Osteoblast (primary cell): ENCODE measurements at places on chromosomes 13 and 19.

GRCh38 chr13:112775791-112776279, 86.0 kb downstream of the ATP11A start:
- peak; percentile 81 for DNase-seq

DNA sequence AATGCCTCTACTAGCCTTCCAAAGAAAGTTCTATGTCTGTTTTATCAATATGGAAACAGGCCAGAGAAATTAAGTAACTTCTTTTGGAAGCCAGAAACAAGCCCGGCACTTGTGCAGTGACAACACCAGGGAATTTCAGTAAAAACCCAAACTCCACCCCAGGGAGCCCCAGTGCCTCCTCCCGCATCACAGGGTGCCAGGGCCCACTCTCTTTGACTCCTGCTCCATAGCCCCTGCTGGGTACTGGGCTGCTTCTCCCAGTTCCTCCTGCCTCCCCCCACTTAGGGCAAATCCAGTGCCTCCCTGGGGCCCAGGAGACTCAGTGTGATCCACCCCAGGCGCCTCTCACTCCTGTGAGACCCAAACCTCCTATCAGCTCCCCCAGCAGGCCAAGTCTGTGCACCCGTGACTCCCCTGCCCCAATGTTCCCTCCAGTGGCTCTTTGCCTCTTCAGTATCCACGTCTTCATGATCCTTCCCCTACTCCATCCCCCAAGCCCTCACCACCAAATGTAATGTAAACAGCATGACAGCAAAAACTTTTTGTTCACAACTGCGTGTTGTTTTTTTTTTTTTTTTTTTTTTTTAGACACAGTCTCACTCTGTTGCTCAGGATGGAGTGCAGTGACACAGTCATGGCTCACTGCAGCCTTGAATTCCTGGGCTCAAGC, 2.3 kb upstream of the FFAR3 start:
- no peak for DNase-seq

DNA sequence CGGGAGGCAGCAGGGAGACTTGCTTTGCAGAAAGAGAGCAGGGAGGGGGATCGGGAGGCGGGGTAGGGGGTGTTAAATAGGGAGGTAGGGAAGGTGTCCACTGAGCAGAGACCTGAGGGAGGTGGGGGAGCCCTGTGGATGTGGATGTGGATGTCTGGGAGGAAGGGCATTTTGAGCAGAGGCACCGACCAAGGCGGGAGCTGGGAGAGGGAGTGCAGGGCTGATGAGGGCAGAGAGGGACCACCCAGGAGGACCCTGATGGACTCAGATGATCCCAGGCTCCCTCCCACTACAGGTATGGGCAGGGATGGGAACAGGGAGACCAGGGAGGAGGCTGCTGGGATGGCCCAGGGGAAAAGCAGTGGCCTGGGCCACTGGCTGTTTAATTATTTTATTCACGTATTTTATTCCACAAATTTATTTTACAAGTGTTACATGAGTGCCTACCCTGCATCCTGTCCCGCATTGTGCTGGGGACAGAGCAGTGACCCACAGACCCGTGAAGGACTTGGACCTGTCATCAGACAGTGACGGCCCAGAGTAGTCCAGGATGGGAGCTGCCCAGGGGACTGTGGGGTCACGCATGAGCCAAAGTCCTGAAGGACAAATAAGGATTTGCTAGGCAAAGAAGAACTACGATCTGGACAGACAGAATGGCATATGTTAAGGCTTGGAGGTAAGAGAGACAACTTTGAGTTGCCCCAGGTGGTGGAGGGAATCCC, 5.3 kb downstream of the GRAMD1A start:
- peak; percentile 73 for DNase-seq

- no peak for DNase-seq
Observed at GRCh38 chr13:89486065-89486464, 1814.9 kb downstream of the SLITRK5 start.

GRCh38 chr19:31890230-31890629, 455.2 kb upstream of the ZNF507 start:
- DNase-seq = no peak

DNA sequence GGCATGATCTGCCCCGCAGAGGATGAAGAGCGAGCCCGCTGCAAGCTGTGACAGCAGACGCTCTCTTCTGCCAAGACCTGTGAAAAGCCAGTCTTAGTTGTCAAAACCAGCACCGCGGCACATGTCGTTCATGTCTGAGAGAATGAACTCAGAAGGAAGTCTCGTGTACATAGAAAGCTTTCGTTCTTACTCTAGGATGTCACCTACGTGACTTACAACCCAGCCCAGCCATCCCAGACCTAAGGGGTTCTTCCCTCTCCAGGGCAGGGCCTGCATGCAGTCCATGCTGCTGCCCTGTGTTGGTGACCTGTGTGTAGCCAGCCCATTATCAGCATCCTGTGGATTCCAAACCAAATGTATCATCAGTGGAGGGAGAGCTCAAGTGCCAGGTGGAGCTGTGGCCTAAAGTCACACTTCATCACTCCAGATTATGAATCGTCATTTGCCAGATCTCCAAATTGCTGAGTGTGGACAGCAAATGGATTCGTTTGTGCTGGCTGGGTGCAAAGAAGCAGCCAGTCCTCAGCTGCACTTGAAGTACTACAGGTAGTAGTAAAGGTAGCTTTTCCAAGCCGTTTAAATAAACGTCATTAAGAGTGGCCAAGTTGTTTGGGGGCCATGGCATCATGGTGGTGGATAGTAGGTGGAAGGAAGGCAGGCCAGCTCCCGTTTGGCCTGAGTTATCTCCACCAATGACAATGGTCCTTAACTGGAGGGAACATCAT, 73.9 kb upstream of the GPR183 start:
- DNase-seq = no peak

GRCh38 chr19:55197528-55197927, 11.8 kb downstream of the PTPRH start:
- peak; percentile 77 for DNase-seq

DNA sequence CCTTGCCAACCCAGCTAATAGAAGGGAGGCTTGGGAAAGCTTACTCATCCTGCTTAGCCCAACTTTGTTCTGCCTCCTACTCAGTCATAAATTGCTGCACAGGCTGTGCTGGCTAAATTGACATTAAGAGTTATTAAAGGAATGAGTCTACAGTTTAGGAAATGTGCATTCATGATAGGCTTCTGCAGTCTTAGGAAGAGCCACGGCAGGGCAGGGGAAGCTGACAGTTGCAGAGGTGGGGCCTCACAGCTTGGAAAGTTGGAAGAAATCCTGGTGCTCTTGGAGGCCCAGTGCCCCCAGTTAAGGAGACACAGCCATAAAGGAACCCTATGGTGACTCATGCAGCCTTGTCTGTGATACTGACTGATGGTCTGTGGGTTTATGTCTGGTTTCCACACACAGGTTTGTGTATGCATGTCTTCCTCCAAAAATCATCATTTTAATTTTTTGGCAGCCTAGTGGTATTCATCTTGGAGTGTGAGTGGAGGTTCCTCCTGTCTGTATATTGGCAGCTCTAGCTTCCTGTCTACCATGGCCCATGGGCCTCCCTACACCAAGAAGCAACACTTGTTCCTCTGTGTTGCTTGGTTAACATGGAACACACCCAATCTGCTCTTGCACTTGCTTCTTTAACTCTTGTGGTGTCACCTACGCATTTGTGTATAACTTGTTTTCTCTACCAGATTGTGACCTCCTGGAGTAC, 135.0 kb upstream of the KL start:
- DNase-seq = peak; percentile 60

GRCh38 chr19:46732966-46733689, 12.7 kb upstream of the FKRP start:
- peak; percentile 96 for DNase-seq

DNA sequence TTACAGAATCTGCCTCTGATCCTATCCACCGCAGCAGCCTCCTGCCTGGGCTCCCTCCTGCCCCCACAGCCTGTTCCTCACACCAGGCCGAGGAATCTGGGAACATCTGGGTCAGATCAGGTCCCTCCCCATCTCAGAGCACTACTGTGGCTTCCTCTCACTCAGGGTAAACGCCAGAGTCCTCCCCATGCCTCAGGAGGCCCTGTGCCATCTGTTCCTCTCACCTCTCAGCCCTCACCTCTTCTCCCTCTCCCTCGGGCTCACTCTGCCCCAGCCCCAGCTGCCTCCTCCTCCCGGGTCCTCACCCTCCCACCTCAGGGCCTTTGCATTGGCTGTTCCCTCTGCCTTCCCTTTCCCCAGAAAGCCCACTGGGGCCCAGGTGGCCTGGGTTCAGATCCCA, 18.2 kb downstream of the FCGBP start:
- peak; percentile 71 for DNase-seq

DNA sequence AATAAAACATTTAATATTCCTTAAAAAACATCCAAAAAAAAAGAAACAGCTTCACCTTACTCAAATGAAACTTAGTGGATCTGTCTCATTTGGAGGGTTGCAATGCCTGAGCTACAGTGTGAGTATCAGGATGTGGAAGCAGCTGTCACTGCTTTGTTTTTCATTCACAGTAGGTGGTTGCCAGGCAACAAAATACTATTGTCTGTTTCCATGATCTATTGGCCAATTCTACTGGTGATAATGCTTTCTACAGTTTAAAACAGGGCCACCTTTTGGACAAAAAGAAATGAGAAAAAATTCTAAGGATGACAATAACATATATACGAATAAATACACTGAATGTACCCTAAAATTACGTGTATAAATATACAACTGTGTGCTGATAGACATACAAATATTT, 3.0 kb downstream of the ENOX1 start:
- DNase-seq = peak; percentile 41

DNA sequence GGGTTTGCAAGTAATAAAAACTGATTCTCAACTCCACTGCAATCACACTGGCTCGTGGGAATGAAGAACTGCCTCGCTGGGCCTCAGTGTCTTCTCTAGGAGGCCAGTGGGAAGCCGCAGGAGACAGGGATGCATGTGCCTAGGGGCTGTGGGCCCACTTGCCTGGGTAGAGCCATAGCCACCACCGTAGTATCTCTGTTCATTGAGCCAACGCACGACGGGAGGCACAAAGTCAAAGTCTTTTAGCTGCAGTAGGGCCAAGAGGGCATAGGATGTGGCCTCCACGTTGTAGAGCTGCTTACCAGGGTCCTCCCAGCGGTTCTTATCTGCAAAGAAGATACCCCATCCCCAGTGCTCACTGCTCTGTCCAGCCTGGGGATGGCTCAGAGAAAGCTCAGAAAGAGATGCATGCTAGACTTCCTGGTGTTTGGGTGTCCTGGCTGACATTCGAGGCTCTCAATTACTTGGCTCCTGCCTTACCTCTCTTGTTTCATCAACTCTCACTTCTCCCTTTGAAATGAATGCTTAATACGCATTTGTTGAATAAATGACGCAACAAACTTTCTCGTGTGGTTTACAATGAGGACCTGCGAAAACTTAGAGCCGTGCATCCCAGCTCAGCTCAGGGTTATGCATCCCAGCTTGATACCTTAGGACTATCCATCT, 16.1 kb upstream of the TNFSF14 start:
- no peak for DNase-seq

- no peak for DNase-seq
Observed at GRCh38 chr13:56558698-56559320, 581.9 kb upstream of the PRR20A start.

DNA sequence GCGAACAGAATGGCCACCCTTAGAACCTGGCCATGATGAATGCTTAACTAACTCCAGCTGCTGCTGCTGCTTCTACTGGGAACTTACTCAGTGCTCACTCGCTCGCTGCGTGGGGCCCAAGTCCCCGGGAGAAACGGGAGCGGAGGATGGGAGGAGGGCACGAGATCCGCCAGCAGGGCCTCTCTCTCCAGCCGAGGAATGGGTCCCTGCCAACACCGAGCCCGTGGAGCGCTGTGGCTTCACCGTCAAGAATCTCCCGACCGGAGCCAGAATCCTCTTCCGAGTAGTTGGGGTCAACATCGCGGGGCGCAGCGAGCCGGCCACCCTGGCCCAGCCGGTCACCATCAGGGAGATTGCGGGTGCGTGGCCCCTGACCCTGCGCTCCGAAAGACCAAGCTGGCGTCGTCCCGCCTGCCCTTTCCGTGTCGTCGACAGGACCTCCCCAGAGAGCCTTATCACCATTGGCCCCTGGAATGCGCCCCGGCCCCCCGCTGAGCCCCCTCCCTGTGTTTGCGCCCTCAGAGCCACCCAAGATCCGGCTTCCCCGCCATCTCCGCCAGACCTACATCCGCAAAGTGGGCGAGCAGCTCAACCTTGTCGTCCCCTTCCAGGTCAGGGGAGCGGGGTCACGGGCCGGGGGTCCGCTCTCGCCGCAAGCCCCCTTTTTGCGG, 17.8 kb upstream of the EMC10 start:
- peak; percentile 88 for DNase-seq

GRCh38 chr13:80612804-80613203, 271.9 kb upstream of the SPRY2 start:
- no peak for DNase-seq

DNA sequence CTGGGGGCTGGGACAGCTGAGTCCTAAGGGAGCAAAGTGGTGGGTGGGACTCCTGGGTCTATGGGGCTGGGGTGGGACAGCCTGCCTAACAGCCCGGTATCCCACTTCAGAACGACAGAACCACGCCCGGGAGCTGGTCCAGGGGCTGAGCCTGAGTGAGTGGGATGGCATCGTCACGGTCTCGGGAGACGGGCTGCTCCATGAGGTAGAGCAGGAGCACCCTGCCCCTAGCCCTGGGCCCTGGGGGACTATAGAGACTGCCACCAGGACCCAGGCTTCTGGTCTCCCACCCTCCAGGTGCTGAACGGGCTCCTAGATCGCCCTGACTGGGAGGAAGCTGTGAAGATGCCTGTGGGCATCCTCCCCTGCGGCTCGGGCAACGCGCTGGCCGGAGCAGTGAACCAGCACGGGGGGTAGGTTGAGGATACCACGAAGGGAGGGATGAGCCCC, 8.6 kb downstream of the SPHK2 start:
- peak; percentile 80 for DNase-seq

- no peak for DNase-seq
Observed at GRCh38 chr13:31908696-31909411, 122.7 kb upstream of the FRY start.

DNA sequence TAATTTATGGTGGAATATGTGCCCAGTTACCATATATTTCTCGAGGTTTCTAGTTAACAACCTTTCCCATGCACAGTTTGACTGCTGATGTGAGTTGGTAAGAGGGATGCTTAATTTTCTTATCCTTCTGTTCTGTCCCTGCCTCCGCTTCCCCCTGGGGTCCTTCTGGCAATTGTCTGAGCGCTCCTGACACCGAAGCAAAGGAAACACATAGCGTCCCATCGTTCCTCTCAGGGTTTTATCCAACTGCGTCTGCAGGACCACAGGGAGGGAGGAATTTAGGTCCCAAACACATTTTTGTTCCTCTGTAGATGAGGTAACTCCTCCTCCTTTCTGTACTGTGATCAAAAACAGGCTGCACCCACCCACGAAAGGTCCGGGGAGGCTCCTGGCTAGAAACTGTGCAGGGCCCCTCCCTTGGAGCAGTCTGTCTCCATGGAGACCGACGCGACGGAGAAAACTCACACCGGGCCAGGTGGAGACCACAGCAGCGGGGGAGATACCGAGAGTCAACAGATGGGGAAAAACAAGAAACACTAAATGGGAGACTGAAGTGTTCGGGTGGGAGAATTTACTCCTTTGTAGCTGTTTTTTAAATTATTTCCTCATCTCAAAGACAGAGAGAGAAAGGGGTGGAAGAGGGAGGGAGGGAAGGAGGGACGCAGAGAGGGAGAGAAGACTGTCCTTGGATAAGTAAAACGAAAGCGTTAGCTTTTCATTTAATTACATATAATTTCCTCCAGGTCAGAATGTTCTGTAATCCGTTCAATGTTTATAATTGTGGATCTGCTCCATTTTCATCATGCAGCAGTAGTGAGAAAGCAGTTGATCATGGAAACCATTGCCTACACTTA, 191.8 kb upstream of the NBEA start:
- no peak for DNase-seq
